Germinal center (tissue), 1 donor: ENCODE measurements at places on chromosomes 4 and X.

- no peak for DNase-seq
These were observed 24.2 kb upstream of the DCAF8L2 start for GRCh38 chrX:27565992-27566391.

- no peak for DNase-seq
These were observed 1.4 kb downstream of the BEX5 start for GRCh38 chrX:102154218-102154860.

- DNase-seq: peak; percentile 67
These were observed 450 bp downstream of the ACSL1 start for GRCh38 chr4:184825141-184825895.

DNA sequence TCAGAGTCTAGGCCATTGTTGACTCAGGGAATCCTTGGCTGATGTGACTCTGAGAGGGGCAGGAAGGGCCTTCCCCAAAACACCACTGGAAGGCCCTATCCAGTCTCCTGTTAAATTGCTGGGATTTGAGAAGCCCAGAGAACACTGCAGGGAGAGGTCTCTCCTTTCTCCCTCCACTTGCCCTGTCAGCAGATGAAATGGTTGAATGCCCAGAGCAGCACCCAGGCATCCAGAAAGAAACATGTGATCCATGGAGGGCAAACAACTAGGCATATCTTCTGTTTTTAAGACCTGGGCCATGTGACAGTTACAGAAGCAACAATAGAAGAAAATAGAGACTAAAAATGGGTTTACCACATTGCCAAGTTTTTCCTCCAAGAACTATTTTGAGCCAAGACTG is 291.1 kb downstream of the QDPR start:
- no peak for DNase-seq

- no peak for DNase-seq
These were observed 64.4 kb downstream of the ADGRG2 start for GRCh38 chrX:19057856-19058255.

- no peak for DNase-seq
These were observed 21.6 kb upstream of the DUSP9 start for GRCh38 chrX:153625271-153626024.

DNA sequence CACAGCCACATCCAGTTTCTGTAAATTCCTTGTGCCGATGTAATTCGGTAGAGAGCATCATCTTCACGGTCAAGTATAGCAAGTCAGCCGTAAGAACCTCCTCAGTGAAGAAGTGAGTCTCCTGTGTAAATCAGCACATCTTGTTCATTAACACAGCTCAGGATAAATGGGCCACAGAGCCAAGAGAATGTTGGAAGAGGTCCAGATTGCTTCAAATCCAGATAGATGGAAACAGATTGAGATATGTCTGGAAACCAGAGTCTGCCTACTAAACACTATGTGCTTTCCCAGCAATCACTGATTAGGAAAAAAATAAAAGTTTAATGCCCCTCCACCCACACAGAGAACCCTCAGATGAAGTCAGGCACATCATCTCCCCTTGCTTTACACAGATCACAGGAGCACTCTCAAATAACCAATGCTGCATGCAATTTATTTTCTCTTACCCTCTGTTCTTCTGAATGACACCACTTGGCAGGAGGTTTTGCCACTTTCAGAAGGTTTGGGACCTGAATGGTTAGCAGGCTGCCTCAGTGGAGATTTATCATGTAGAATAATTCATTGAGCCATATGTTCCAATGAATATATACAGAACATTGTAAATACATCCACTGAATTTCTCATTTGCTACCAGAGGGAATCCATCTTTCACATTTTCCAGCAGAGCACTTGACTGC is 357.7 kb downstream of the C4orf33 start:
- DNase-seq: no peak

DNA sequence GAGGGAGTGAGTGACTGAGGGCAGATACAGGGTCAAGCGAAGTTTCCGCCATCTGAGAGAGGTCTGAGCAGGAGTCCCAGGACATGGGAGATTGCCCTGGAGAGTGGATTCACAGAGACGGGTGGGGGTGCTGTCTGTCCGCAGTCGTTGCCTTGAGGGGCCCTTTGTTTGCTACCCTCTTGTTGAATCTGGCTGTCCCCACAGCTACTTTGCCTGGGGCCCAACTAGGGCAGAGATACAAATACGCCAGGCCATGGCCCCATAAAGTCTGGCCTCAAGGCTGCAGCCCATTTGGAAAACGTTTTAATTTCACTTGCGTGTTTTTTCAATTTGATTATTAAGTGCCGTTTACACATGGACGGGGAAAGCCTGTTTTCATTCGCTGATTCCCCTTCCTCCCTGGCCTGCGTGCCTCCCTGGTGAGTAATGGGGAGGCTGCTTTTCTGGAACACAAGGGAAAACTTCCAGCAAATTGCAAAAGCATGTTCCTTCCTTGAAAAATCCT is 134.4 kb downstream of the SMIM20 start:
- DNase-seq: no peak

DNA sequence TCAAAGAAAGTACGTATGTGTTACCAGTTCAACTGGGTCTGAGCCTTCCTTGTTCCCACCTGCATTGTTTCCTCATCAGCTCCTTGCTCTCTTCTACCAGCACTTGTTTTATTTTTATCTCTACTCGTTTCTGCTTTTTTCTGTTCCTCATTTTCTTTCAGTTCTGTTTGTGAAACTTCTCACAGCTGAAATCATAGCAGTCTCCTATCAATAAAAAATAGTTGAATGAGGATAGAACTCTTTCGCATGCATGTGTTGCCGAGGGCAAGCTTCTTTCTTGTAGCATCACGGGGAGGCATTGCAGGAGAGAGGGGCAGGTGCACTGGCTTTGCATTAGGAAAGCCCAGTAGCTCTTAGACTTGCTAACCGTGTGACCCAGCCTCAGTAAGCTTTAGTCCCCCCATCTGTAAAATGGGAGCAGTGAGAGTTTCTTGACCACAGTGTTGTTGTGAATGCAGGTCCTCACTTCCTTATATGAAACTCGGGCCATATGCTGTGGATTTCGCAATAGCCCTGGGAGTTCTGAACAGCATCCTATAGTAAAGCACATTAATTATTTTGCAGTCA is 24.7 kb downstream of the OFD1 start:
- DNase-seq: peak; percentile 46

GRCh38 chrX:136121788-136122187 is 25.5 kb upstream of the FHL1 start:
- DNase-seq: no peak

GRCh38 chr4:140799686-140800225 is 43.6 kb upstream of the TBC1D9 start:
- no peak for DNase-seq

- DNase-seq: no peak
These were observed 11.2 kb upstream of the GRIA3 start for GRCh38 chrX:123172869-123173268.
